ENCODE measurements at places on chromosomes 2 and 18. TPM values are rescaled to one million over a fixed set of nuclear protein-coding genes. Genes with fewer than 3 reads are reported as not detected.

Gene ZAP70
- total RNA-seq, result 1.8 TPM

GRCh38 chr2:12764075-12764730 is 47.5 kb downstream of the TRIB2 start:
- no peak for DNase-seq

Gene CHCHD5
- 24.7 TPM for total RNA-seq

Gene COLEC11
- not detected for total RNA-seq

Gene GPBAR1
- total RNA-seq, result 0.05 TPM

Gene TOGARAM2
- 0.20 TPM for total RNA-seq

GRCh38 chr2:151306621-151307020 is 17.2 kb upstream of the NMI start:
- DNase-seq, result no peak

Gene SLC30A3
- total RNA-seq, result not detected

Gene GALNT13
- total RNA-seq, result not detected

- no peak for DNase-seq
Measured at GRCh38 chr2:68414876-68415275, 49.8 kb downstream of the PLEK start.

Gene SCYGR6
- not detected for total RNA-seq

Gene CD8B2
- total RNA-seq, result not detected

Gene GPR35
- total RNA-seq, result 180 TPM

DNA sequence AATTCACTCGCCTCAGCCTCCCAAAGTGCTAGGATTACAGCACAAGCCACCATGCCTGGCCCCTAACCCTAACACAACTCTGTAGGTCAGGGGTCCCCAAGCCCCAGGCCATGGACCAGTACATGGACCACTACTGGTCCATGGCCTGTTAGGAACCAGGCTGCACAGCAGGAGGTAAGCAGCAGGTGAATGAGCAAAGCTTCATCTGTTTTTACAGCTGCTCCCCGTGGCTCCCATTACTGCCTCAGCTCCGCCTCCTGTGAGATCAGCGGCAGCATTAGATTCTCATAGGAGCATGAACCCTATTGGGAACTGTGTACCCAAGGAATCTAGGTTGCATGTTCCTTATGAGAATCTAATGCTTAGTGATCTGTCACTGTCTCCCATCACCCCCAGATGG is 201.7 kb downstream of the NRP2 start:
- DNase-seq, result no peak
